ENCODE measurements at places on chromosomes 12 and 14.
A peak's percentile ranks its signal among the peaks of the same experiment; 100 is the strongest.

DNA sequence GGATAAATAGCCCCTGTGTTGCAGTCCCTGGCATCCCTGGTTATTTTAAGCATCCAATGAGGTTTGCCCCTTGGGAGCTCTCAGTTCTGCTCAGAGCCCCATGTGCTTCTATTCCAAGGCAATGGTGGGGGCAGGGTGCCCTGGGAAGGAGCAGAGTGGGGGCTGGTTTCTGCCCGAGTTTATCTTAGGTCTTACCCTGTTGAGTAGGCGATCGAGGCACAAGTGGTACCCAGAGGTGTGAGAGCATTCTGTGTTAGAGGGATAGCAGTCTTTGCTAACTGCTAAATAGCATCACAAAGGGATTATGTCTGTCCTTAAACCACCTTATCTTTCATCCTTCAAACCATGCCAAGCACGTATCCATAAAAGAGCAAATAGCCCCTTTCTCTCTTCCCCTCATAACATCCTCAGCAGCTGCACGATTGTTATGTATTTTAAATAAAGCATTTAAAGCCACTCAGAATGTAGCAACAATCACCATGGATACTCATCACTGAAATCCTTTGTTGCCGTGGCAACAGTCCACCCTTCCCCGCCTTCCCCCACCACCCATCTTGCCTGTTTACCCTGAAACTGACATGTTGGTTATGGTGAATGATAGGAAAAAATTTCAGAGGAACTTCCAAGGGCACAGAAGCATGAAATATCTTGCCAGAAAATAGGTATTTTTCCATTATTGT lies 139.3 kb downstream of the PTPN11 start:
- DNase-seq, result no peak

- DNase-seq, result no peak
Observed at GRCh38 chr14:105855246-105855892, 329.0 kb downstream of the TMEM121 start.

GRCh38 chr12:124348659-124349380 lies 53.9 kb downstream of the RFLNA start:
- no peak for DNase-seq

DNA sequence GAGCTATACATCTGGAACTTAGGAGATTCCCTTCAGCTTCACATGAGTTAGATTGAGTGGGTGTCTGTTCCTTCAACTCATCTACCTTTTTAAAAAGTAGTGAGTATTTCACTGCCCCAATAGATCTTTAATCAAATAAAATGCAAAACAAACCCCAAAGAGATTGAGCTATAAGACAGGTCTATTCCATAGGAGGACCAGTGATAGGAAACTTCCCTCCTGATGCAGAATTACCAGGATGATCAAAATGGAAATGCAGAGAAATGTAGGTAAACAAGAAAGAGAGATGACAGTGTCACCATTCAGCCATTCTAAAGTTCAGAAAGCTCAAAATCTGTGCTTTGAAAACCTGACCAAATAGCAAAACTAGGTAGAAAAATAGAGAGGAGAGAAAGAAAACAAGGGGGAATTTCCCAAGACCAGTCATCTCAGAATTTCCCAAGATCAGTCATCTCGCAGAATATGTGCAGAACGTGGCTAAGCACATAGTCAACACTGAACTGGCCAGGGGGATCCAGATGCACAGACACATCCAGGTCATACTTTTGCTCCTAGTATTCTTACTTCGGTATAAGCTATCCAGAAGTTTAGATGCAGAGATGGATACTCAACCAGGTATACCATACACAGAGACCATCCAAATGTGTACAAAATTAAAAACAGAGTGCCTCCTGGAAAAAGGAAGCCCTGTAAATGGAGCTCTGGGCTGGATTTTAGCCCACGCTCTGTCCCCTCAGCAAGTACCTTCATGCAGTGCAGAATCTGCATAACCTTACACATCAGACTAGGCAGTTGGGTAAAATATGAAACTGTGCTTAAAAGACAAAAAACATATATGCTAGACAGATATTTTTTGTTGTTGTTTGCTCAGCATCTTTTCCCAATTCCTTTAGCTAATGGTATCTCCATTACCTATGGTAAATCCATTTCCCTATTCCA lies 27.4 kb downstream of the SLC41A2 start:
- peak; percentile 23 for DNase-seq

GRCh38 chr12:101738920-101739665 lies at the start of gene SYCP3:
SYCP3 (minus strand) TSS chr12:101739462; CDS start chr12:101737935, 1,527 bp downstream.
- DNase-seq, result no peak

- DNase-seq, result no peak
Observed at GRCh38 chr12:110068654-110069053, 20.3 kb upstream of the C12orf76 start.

GRCh38 chr12:106696681-106697417 lies 77.6 kb upstream of the RIC8B start:
- no peak for DNase-seq

GRCh38 chr14:99479906-99480869 lies at the start of gene SETD3:
SETD3 (minus strand) TSS chr14:99480859; CDS start chr14:99465805, 15,054 bp downstream.
- peak; percentile 22 for DNase-seq

DNA sequence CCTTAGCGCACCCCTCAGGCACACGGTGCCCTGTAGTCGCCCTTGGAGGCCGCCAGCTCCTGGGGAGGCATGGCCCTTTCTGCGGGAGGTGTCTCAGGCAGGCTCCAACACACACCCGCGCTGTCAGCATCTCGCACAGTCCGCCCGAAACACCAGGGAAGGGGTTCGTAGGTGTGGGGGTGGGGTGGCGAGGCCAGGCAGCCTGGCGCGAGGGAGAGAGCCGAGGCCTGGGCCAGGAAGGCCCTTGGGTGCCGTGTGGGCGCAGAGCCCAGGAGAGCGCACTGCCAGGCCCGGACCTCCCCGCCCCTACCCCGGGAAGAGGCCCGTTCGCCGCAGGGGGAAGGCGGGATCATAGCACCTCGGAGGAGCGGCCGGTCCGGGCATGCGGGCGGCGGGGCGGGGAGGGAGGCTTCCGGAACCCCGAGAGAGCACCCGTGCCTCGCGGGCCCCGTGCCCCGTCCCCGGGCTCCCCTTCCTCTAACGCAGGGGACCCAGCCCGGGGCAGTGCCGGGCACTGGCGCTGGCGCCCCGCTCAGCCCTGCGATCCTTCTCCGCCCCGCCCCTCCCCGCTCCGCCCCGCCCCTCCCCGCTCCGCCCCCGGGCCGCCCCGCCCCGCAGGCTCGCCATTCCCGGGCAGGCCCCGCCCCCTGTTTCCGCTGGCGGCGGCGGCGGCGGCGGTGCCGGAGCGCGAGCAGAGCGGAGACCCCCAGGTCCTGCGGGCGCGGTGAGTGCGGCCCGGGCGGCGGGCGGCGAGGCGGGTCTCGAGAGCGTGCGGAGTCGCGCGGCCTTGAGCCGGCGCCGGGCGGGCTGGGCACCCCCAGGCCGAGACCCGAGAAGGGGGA lies at the start of gene TSPAN9:
Gene TSPAN9, plus strand, starts transcription at position 650 of the 842 bp plus-strand sequence. CDS start 123,815 bp downstream, outside the sequence.
- peak; percentile 52 for DNase-seq

DNA sequence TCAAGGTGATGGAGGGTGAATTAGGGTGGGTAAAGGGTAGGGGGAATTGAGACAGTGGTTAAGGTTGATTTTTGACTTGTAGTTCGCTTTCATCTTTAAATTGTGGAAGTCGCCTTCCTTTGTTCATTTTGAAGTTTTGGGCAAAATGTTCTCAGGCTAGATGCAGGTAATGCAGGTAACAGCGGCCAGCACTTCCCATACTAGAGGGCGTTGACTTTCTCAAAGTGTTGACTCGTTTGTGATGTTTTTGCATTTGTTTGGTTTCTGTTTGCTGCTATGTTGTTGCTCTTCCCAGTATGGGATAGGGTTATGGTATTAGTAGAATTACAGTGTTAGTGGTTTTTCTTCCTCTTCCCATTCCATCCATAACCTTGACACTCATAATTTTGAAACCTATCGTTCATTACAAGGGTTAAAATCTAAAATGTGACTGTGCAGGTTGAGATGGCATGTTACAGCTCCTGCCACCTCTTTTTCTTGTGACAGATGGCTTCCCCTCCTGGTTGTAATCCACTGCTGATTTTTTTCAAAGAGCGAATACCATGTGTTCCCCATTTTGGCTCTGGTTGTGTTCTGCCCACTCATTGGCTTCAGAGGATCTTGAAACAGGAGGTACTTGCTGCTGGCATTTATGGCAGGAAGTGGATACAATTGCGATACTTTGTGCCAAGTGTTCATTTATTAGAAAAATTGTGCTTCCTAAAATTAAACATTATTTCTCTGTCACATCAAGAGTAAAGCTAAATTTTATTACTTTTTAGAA lies 57.1 kb downstream of the ERC1 start:
- DNase-seq, result no peak

- no peak for DNase-seq
Observed at GRCh38 chr14:69327507-69327906, 67.5 kb downstream of the GALNT16 start.

DNA sequence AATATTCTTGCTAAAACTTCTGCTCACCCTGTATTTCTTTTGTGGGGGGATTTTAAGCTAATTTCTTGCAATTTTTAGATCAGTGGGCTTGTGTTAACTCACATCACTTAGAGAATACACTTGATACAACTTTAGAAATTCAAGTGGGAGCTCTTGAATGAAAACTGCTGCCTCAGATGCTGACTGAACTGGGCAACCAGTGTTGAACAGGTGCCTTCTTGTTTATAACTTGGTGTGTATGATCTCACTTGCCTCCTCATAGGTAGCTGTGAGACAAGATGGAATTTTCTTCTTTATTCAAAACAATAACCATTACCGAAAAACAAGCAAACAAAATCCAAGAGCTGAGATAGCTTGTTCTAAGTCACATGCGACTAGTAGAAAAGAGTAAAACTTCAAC lies 63.5 kb downstream of the FGD4 start:
- no peak for DNase-seq

DNA sequence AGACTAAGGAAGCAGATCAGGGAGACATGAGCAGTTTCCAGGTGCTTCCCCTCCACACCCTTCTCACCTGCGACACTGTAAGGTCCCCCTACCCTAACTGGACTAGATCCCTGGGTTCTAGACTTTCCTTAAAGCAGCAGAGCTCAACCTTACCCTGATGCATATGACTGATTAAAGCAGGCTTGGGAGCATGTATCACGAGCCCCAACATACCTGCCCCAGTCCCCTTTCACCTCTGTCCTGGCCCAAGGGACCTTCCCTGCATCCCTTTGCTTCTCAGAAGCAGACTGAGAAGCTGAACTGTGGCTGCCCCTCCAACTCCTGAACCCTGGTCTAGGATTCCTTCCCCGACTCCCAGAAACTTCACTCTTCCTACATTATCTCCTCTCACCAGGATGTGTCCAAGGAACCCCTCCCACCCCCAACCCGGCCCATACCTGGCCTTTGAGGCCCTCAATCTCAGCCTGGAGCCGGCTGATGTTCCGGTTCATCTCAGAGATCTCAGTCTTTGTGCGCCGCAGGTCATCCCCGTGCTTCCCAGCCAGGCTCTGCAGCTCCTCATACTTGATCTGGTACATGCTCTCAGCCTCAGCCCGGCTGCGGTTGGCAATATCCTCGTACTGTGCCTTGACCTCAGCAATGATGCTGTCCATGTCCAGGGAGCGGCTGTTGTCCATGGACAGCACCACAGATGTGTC lies 5.4 kb downstream of the KRT8 start:
- DNase-seq, result no peak

DNA sequence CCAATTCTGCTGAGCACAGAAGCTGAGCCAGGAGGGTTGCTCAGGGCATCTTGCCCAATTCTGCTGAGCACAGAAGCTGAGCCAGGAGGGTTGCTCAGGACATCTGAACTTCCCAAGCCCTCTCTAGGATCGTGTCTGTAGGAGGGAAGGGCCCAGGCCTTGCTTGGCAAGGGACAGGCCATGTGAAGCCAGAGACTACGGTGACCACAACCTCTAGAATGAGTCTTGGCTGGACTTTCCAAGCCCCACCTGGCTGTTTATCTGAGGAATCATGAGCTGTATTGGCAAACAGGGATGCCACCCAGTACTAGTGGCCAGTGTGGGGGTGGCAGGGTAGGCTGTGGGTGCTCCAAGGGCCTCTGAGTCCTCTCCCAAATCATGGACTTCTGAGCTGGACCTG lies 7.7 kb upstream of the SERPINA6 start:
- no peak for DNase-seq

- no peak for DNase-seq
Observed at GRCh38 chr12:113500782-113501311, 29.2 kb upstream of the LHX5 start.

DNA sequence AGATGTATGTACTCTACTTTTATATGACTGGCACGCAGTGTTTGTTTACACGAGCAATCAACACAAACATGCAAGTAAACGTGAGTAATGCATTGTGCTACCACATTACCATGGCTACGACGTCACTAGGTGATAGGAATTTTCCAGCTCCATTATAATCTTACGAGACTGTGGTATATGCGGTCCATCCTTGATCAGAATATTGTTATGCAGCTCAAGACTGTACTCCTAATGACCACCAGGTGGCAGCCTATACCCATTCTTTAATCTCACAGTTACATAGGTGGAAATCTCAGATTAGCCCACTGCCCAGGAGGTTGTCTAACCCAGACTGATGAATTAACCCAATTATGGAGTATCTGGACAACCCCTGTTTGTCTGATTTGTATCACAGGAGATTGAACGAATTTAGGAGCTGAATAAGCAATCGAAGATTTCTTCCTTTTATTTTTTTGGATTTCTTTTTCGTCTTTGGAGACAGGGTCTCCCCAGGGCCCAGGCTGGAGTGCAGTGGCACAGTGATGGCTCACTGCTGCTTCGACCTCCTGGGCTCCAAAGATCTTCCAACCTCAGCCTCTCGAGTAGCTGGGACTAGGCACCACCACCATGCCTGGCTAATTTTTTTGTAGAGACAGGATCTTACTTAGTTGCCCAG lies 8.7 kb upstream of the TESPA1 start:
- DNase-seq, result peak; percentile 19

DNA sequence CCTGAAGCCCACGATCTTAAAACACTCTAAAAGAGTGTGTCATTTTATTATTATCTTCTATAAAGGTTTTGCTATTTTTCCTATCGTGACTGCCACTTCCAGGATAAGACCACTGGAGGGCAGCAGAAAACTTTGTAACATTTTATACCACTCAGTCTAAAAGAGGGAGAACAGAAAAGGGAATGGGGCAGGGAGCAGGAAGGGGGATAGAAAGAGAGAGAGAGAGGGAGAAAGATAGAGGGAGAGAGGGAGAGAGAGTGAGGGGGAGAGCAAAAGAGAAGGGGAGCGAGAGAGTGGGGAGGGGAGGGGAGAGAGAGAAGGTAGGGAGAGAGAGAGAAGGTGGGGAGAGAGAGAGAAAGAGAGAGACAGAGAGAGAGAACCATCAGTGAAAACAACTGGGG lies 2.0 kb upstream of the ART4 start:
- DNase-seq, result peak; percentile 10

- DNase-seq, result no peak
Observed at GRCh38 chr12:132525833-132526455, 36.0 kb downstream of the FBRSL1 start.

GRCh38 chr12:64681200-64682052 lies 71.1 kb downstream of the RASSF3 start:
- no peak for DNase-seq

GRCh38 chr12:11859705-11860425 lies 210.4 kb downstream of the ETV6 start:
- peak; percentile 33 for DNase-seq

DNA sequence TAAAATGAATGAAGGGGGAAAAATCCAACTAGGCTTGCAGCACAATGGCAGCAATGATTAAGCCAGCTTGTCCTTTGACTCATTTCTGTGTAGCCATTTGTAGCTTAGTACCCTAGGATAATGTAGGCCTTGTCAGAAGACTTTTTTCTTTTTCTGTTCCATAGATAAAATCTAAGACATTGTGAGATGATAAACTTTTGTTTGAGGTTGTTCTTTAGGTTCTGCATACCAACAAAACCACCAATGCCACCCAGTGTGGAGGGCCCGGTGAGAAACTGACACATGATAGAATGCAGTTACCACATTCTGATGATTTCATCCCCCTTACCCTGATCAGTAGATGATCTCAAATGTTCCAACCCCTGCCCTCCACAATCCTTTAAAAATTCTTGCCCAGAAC lies 6.6 kb upstream of the KLRD1 start:
- DNase-seq, result peak; percentile 42
